ENCODE measurements at places on chromosomes 3 and 15. TPM values are rescaled to one million over a fixed set of nuclear protein-coding genes. Genes with fewer than 3 reads are reported as not detected.
A peak's percentile ranks its signal among the peaks of the same experiment; 100 is the strongest.

LRRIQ4 gene
- not detected for total RNA-seq

DNA sequence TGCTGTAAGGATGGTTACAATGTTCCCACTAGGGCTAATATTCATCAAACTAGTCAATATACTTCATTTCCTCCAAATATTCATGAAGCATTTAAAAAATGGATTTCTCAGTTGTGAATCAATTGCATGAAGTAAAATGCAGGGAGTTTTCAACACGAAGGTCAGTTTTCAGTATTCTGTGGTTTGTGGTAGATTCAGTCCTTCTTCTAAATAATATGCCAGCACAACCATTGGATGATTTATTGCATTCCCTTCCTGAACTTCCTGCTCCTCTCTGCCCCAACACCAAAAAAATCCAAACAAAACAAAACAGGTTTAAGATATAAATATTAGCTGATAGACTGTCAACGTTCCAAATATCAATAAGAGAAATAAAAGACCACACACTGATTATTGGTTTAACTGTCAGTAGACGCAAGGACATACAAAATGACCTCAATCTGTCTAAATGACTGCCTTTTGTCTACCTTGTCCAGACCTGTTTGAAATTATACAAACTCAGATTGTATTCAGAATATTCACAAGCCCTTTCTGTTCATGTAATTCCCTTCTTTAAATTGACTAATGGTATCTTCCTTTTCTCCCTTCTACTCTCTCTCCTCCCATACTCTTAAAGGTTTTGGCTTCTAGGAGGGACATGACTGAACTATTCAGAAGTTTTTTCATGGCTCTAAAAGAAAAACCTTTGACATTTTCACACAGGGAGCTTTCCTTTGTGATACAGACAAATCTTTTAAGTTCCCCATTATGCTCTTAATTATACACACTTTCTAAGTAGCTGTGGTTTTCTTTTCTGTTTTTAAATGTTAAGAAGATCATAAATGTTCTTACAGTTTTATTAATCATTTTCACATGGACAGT is 92.6 kb upstream of the STT3B start:
- DNase-seq, result no peak

DNA sequence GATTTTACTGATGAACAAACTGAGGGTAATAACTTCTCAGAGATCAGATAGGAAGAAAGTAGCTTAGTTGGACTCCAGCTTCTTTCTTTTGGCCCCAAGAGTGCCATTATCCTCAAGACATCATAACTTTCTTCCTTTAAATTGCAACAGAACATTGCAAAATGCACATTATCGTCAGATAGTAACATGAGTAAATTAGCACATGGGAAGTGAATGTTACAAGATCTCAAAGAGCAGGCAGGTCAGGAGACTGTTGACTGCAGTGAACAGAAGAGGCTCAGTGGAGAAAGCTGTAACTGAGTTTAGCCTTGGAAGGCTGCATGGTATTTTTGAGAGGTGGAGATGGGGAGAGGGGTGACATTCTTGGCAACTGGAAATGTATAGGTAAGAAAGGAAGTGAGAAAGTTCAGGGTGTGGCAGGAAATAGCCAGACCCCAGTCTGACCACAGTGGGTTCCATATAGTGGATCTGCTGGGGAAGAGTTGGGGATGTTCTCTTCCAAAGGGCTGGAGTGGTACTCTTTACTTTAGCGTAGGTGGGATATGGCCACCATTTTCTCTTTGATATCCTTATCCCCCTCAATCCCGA is 307.7 kb downstream of the RPLP1 start:
- DNase-seq, result no peak

- DNase-seq, result no peak
Measured at GRCh38 chr3:60983906-60984305, 267.3 kb downstream of the FHIT start.

DNA sequence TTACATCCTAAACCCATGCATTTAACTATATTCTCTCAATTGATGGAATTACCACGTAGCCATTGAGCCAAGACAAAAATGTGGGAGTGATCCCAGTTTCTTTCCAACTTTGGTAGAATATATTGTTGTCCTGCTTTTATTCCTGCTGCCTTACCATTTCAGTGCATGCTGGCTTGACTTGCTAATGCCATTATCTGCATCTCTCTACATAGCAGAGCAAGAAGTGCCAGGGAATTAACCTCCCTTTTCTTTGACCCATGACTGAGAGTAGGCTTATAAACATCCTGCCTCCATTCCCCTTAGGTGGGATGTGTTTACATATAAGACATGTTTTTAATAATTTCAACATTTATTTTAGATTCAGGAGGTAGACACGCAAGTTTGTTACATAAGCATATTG is 1153.4 kb downstream of the IGSF11 start:
- DNase-seq, result no peak

- no peak for DNase-seq
Measured at GRCh38 chr3:63981980-63982379, 41.3 kb downstream of the PSMD6 start.

DNA sequence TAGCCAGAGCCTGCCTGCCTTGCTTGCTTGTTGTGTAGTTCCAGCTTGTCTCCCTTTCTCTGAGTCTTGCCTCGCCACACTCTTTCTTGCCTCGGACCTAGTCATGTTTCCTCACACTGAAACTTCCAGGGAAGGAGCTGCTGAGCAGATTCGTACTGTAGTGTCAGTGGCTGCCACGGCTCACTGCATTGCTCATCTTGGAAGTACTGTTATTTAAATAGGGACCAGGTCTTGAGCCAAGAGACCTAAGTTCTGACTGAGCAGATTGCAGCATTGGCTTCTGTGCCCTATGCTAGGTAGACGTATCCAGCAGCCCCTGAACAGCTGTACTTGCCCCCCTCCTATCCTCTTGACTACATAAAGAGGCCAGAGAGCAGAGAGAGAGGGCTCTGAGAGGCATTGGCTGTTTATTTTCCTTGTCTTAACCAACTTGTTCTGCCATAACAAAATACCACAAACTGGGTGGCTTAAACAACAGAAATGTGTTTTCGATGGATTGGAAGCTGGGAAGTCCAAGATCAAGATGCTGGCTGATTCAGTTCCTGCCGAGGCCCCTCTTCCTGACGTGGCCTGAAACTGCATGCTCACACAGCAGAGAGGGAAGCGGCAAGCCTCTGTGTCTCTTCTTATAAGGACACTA is 5.8 kb upstream of the RARRES1 start:
- DNase-seq, result no peak

DNA sequence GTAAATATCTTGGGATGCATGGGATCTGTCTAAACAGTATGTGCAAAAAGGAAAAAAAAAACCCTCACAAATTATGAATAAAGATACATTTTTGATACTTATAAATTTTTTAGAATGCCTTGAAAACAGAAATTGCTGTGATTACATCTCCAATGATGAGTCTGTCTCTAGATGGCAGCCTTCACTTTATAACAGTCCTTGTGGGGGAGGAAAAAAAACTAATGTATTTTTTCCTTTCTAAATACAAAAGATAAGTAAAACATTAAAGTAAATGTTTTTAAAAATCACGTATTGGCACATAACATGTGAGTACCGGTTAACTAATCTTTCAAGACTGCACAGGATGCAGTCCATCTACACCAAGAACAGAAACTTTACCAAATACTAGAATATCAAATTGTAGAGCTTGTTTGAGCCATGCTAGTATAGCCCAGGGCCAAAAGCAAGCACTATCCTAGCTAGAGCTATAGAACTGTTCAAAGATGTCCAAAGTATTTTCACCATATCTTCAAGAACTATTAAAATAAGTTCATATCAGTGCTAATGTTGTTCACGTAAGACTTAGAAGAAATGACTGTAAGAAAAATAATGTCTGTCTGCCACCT is 206.4 kb downstream of the STAG1 start:
- DNase-seq, result no peak

DNA sequence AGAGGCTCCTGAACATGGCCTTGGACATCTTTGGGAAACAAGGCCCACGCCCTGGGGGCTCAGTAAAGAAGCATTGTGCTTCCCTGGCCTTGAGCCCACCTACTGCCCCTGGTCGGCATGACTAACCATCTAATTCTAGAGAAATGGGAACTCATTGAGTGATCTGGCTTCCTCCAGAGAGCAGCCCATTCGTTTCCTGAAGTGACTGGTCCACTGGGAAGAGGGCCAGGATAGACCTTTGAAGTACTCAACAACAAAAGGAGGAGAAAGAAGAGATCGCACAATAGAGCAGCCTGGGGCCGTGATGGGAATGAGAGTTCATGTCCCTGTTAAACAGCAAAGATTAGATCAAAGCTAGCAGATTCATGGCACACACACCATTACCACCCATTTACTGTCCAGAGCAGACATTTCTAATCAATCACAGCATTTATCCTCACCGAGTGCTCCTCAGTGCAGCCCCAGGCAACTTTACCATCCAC is 514.4 kb upstream of the PROK2 start:
- DNase-seq, result no peak

- peak; percentile 76 for DNase-seq
Measured at GRCh38 chr15:88649286-88649733, 10.5 kb downstream of the ISG20 start.

DNA sequence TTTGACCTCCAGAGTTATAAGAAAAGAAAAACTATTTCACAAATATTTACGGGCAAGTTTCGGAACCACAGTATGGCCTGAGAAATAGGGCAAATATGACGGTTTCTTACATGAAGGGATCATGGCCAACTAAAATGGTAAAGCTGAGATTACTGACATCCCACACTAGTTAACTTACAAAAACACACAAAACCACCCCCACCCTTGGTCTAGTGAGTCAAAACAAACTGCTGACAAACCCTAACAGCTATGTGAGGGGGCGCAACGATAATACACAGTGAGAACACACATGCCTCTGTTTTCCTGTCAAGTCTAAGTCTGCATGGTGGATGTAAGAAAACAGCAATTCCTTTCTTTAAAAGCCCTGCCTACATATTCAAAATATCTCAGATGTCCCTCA is 32.3 kb downstream of the CBLB start:
- DNase-seq, result peak; percentile 13
